ENCODE measurements at places on chromosomes 12 and 14.

DNA sequence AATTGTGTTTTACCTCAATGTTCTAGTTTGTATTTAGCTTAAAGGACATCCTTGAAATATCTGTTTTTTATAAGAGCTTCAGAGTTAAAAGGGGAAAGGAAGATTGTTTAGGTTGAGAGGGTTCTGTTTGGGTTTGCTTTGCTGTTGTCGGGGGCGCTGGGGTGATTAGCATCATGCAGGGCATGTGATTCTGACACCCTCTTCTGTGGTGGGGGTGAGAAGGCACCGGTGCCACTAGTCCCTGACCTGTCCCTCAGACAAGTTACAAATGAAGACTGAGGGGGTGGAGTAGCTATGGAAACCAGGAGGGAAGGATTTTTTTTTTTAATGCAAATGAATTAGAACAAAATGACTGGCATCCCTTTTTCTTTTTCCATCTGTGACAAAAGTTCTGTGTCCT is 291.3 kb downstream of the RPAP3 start:
- DNase-seq: no peak

DNA sequence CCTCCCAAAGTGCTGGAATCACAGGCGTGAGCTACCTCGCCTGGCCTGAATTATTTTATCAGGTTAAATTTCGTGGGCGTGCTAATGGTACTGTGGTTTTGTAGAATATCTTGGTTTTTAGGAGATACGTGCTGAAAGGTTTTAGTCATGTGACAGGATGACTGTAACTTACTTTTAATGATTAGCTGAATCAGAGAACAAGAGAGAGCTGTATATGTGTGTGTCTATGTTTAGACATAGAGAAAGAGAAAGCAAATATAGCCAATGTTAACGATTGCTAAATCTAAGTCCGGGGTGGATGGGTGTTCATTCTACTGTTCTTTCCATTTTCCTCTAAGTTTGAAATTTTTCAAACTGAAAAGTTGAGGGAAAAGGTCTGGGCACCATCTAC is 9.2 kb upstream of the PNMA1 start:
- DNase-seq: no peak

DNA sequence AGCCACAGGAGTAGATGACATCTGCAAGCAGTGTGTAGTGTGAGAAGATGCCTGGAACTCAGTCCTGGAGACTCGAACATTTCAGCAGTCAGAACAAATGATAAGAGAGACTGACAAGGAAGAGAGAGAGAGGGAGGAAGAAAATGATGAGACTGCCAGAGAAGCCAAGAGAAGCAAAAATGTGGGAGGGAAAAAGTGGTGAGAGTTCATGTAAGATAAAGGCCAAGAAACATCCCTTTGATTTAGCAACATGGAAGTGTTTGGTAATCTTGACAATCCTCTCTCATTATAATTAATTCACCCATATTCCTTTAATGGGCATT is 42.6 kb downstream of the LIMA1 start:
- DNase-seq: no peak

DNA sequence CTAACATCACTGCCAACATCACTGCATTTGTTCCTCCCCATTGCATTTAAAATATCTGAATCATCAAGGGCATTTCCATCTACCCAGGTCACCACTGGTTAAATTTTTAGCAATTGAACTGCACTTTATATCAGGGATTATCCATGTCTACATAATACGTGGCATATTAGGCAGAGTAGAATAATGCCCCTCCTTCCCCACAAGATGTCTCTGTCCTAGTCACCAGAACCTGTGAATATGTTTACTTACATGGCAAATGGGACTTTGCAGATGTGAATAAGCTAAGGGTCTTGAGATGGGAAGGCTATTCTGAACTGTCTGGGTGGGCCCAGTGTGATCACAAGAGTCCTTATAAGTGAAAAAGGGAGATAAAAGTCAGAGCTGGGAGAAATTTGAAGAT is 181.7 kb upstream of the ARID2 start:
- no peak for DNase-seq

GRCh38 chr12:95088379-95088778 is 15.0 kb upstream of the NR2C1 start:
- no peak for DNase-seq

DNA sequence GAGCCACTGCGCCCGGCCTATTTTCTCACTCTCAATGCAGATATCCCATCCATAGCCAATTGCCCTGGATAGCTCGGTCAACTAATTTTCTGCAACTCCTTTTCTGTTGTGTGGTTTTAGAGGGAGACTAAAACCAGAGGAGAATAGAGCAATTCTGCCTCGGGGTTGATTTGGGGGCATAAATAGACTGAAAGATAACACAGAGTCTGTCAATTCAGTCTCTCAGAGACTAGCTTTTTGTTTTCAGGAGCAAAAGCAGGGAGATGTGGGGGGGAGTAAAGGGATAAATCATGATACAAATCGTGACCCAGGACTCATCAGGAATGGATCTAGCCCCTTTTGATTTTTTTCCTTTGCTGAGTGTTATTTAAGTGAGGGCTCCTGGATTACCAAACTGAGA is 6.5 kb downstream of the COPZ1 start:
- DNase-seq: no peak

- no peak for DNase-seq
Measured at GRCh38 chr12:99721715-99722275, 74.2 kb downstream of the GARIN6 start.

DNA sequence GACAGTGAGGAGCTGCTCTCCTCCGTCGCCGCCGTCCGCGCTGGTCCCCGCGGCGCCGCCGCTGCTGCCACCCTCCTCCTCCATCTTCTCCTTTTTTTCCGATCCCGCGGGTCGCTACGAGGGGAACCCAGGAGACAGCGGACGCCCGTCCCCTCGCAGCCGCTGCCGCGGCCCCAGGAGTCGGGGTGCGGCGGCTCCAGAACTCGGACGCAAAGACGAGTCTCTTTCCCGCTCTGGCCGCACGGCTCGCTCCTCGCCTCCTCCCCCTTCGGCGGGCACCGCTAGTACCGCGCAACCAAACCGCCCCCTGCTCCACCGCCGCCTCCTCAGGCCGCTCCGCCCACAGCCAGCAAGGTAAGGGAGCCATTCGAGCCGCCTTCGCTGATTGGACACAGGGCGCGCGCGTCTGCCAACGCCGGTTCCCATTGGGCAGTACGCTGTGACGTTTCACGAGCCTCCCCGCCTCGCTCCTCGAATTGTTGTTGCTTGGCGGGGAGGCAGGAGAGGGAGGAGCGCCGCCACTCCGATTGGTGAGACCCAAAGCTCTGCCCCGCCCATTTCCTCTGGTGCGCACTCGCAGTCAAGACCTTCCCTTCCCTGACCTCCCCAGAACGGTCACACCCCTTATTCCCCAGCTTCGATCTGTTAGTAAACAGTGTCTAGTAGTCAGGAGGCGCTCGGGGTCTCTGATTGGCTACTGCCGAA is at the start of gene RPS6KA5:
RPS6KA5 (minus strand) TSS at position 291 of the 705 bp plus-strand sequence; CDS start at position 84, 207 bp downstream.
- peak; percentile 100 for DNase-seq

DNA sequence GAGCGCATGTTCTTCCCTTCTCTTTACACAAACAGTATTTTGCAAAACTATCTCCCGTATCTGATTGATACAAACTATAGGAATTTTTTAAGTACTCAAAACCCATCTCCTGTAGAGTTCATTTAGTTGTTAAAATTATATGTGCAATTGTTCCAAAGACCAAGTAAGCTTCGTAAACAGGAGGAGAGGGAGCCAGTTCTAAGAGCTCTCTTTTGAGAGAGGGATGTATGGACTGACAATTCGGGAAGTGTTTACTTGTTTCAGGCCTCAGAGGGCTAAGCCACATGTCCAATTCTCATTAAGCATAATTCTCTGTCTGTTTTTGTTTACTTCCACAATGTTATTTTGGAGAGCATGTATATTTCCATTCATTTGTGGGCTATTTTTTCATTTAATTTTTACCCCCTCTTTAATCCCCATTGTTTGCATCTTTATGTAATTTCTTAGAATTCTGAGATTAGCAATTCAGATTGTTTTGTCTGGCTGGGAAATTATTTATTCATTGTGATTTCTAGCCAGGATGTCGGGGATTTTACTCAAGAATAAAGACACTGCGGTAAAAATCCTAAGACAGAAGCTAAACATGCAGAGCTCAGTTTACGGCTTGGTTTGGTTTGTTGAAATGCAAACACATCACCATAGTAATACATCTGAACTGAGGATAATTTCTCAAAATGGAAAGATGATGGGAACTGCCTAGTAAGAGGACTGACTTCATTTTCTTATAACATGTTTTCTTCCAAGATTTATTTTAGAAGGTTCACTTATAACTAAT is 126.8 kb downstream of the KCNK10 start:
- DNase-seq: no peak

- no peak for DNase-seq
Measured at GRCh38 chr14:87233266-87233665, 759.7 kb downstream of the GALC start.

DNA sequence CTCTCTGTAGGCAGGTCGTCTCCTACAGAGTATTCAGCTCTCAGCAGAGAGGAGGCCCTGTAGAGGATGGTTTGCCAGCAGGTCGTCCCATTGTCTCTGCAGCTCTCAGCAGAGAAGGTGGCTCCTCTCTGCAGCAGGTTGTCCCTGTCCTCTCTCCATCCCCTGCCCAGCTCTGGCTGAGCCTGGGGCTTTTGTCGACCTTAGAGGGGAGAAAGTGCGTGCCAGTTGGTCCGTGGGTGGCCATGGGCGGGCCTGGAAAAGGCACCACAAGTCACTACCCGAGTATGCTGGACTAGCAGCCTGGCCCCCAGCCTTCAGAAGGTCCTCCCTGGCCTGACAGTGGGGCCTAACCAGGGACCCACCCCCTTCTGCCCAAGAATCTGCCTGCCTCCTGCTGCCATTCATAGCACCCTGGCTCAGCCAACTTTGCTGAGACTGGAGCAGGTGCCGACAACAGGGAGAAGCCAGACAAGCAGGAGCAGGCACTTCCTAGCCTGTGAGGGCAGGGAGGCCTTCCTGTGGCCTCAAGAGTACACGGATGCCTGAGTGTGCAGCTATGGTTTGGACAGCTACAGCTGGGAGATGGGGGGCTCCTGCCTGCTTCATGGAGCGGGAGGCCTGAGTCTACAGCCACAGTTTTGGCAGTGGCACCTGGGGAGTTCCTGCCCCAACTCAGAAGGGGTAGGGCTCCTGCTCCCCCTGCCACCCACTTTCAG is 59.7 kb upstream of the KCNH3 start:
- no peak for DNase-seq

DNA sequence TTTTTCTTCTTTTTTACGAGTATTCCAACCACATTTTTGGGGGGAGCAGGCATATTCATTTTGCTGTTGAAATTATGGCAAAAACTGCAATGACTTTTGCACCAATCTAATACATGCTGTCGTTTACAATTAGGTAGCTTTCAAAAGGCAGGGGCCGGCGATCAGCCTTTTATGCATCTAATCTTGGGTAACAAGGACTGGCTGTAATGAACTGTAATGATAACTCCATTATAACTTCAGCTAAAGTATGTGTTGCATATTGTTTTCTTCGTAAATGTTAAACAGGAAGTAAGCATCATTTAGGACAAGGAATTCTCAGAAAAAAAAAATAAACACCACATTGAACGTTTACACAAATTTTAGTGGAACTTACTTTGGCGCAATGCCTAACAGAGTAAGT is 30.3 kb upstream of the KLRF1 start:
- DNase-seq: no peak

DNA sequence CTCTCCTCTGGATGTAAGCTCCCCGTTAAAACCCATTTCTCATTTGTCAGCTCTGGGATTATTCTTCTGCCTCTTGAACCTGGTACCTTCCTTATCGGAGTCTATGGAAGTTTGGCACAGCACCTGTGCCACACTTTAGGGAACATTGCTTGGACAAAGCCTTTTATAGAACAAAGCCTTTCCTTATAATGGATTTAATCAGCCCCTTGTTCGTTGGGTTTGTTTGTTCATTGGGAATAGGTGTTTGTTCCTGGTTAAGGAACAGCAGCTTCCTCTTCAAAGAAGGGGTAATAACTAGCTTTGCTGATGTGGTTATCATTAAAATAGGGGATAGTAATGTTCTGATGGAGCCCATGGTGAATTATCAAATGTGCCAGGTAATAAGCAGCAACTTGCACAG is 70.4 kb downstream of the NRXN3 start:
- DNase-seq: no peak

DNA sequence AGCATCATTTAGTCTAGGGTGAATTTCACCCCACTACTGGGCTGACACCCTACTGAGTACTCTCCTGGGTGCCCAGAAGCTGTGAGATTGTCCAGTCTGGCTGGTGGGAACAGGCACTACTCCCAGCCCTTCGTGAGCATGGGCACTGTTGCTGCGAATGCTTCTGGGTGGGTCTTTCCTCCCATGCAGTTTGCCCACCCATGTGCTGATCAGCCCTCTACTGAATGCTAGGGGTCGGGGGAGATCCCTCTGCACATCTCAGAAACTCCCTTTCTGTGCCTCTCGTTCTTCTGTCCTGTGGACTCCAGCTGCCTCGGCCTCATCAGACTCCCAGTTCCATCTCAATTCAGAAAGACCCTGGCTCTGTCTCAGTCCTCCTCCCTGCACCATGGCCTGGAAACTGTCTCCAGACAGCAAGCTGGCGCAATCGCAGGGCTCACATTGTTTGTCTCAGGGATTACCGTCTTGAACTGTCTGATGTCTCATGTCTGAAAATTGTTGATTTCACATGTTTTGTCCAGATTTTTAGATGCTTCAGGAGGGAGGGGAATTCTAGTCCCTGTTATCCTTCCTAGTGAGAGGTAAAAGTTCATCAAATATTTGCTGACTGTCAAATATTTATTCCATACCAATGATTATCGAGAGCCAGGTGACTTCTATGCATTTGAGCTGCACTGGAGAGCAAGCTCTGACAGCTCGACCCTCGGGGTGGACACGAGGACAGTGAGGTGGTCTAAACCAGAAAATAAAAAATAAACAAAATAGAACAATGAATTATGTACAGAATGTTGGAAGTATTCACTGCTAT is 316.6 kb upstream of the RTL1 start:
- DNase-seq: no peak

- DNase-seq: no peak
Measured at GRCh38 chr14:97543816-97544215, 746.6 kb downstream of the VRK1 start.

- no peak for DNase-seq
Measured at GRCh38 chr14:99382781-99383471, 97.7 kb downstream of the SETD3 start.

DNA sequence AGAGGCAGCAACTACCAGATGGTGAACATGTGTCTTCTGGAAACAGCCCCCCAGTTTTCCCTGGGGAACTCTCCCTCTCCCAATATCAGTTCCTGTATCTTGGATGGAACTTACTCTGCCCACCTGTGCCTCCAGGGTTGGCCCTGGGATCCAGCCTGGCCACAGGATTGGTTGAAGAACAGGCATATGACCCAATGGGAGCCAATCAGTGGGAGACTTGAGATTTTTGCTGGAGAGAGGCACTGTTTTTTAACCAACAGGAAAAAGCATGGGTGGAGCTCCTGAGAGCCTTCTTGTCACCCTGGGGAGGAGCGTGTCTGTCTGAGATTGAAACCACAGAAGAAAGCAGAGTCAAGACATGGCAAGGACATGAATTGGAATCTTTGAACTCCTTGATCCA is 33.6 kb upstream of the COX6A1 start:
- DNase-seq: no peak

All from CD4-positive, alpha-beta T cell treated with Interleukin-1 beta for 1 hour (primary cell).